Tongue (tissue), 3 donors: ENCODE measurements at places on chromosomes 2 and 18. TPM values are rescaled to one million over a fixed set of nuclear protein-coding genes. Genes with fewer than 3 reads are reported as not detected.

Gene CYP27C1
- total RNA-seq = 4.4 TPM

Gene COL3A1
- total RNA-seq = 6,407 TPM

Gene DUSP2
- 8.0 TPM for total RNA-seq

Gene PPM1B
- total RNA-seq = 39.8 TPM

Gene TMEM17
- total RNA-seq = 1.8 TPM

Gene CYB5A
- total RNA-seq = 37.0 TPM

Gene OR6B2
- total RNA-seq = not detected

Gene ICOS
- 0.10 TPM for total RNA-seq

Gene SLC9A4
- 0.10 TPM for total RNA-seq

Gene ARID5A
- 21.1 TPM for total RNA-seq

Gene ABCG8
- not detected for total RNA-seq

Gene NYAP2
- total RNA-seq = 0.10 TPM

Gene GRB14
- 19.7 TPM for total RNA-seq

Gene HMSD
- not detected for total RNA-seq

Gene GALR1
- 0.21 TPM for total RNA-seq

DNA sequence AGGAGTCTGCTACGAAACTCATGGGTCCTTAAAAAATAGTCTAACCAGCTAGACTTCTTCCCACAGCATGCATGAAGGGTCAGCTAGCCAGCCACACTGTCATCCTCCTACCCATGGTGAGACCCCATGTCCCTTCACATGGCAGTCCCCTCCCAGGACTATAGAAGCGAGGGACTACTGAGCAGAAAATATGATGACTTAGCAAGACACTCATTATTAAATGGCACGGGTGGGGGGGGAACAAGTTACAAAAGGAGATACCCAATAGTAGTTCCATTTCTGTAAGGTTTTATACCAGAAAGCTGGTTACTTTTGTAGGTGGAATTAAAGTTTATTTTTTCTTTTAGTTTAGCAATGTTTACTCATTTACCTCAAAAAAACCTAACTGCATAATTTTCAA lies 31.5 kb downstream of the ST8SIA5 start:
- DNase-seq = no peak

DNA sequence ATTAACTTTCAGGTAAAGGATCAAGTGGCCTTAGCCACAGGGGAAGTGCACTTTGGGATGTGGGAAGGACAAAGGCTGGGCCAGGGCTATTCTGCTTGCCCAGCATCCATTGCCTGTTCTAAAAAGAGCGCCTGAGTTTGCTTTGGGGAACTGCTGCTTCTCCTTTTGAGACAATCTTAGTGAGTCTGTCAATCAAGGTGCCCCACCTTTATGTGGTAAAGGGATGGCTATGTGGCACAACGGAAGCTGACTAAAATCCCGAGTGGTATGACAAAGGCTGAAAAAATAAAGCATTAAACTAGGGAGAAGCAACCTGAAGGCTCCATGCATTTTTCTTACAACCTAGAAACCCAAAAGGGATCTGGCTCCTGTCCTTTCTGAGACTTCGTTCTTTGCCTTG lies 540.5 kb downstream of the SLC4A3 start:
- no peak for DNase-seq

DNA sequence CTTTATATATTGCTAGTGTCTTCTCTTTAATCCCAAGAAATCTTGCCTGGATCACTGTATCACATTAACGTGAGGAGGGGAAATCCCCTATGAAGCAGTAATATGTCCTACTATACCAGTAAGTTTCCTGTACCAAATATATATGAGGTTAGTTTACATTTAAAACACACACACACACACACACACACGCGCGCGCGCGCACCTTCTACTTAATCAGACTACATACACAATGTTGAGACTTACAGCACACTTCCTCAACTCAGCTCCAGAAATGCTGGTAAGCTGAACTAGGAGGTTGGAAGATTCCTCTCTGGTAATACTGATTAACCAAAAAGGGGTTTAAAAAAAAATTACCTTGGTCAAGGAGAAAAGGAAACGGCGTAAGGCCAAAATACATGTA lies 49.3 kb downstream of the USP34 start:
- DNase-seq = no peak

GRCh38 chr2:237432484-237433092 lies 18.6 kb upstream of the COL6A3 start:
- no peak for DNase-seq

GRCh38 chr18:58527952-58528287 lies 101.0 kb downstream of the ALPK2 start:
- peak; percentile 77 for DNase-seq

GRCh38 chr2:235541838-235542549 lies 48.2 kb downstream of the AGAP1 start:
- DNase-seq = no peak

GRCh38 chr18:46343456-46343855 lies 239.3 kb downstream of the HAUS1 start:
- DNase-seq = no peak

DNA sequence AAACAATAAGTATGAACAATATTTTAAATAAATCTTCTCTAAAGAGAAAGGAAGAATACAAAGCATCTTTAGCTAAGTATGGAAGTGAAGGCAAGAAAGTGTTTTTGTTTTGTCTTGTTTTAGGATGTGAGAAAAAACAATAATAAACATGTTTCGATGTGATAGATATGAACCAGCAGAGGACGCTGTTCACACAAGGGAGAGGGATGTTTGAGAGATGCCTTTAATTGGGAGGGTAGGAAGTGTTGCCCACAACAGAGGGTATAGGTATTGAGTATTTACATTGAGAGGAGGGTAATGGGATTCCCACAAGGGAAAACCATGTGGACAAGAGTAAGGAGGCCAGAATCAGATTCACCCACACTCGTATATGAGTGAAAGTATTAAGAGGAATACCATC lies 55.1 kb downstream of the CDH19 start:
- no peak for DNase-seq

DNA sequence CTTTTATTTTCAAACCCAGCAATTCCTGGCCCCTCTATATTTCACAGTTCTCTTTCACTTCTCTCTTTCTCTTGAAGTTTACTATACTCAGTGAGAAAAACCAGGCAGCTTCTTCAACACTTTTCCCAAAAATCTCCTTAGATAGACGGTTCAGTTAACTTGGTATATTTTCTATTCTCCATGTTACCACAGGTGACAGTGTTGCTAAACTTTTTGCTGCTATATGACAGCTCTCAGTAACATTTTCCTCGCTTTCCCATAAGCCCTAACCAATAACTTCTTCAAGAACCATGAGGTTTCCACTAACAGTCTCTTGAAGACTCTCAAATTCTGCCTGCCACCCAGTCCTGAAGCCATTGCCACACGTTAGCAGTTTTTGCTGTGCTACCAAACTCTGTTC lies 45.8 kb downstream of the CYBRD1 start:
- no peak for DNase-seq

- no peak for DNase-seq
These were observed 181.3 kb upstream of the AGAP1 start for GRCh38 chr2:235312571-235312970.

- DNase-seq = no peak
These were observed 65.7 kb upstream of the NEUROD1 start for GRCh38 chr2:181745796-181746540.

DNA sequence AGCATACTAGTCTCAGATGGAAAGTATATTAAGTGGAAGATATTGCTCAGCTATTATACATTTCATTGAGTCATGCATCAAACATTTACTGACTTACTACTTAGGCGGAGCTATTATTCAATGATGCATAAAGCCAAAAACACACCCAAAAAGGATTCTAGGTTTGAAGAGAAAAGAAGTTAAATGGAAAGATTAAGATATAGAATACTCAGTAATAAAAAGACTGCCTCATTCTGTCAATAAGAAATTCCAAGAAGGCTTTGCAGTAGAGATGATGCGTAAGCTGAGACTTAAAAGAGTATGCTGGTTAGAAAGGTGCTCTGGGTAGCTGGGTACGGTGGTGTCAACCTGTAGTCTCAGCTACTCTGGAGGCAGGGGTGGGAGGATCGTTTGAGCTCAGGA lies 27.6 kb downstream of the STK17B start:
- DNase-seq = no peak

GRCh38 chr2:175136334-175137215 lies 31.4 kb downstream of the ATF2 start:
- no peak for DNase-seq

DNA sequence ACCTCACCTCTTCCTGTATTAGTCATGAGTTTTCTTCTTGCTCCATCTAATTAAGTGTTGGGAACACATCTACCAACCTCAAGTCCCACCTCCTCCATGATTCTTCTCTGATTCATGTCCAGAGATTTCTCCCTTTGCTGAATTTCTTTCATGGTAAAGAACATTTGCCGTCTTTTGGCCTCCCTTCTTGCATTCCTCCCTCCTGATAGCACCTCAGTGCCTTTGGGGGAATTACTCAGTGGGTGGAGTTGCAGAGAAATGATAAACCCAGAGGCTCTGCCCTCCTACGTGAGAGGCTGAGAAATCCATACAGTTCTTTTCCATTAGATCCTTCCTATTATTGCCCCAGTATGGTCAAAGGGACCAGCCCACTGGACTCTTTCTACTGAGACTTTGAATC lies 651.9 kb downstream of the SLC4A3 start:
- no peak for DNase-seq
